ENCODE measurements at places on chromosomes 1 and 21.

GRCh38 chr1:163471779-163472650 is 150.3 kb downstream of the NUF2 start:
- DNase-seq, result no peak

DNA sequence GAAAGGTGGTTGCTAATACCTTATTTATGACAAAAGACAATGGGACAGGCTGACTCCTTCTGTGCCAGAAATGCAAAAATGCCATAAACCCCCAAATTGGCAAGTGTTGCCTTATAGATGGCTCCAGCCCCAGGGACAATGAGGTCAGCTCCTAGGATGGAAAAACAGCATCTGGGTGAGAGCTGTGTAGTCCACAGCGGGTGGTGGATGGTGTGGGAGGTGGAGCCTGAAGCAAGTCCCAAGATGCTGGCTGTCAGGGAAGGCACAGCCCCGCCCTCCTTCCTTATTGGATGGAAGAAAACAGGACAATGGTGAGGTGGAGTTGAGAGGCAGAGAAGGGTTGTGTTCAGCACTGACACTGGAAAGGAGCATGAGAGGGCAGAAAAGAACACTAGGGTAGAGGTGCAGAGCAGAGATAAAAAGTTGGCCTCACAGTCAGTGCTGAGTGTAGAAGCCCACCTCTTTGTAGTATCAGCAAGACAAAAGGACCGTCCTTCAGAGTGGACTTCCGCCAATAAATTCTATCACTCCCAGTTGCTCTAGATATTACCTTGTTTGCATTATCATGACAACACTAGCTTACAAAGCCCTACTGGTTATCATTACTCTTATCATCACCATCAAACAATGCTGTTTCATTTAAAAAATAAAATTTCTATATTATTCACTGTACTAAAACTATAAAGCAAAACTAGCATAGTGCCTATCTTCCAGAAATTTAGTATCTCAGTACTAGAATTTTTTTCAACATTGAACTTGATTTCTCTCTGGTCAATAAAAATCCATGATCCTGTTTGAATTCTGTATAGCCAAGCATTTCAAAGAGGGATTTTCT is 3.7 kb upstream of the SDE2 start:
- DNase-seq, result peak; percentile 97

- DNase-seq, result no peak
These were observed 22.7 kb upstream of the FHAD1 start for GRCh38 chr1:15224259-15224869.

DNA sequence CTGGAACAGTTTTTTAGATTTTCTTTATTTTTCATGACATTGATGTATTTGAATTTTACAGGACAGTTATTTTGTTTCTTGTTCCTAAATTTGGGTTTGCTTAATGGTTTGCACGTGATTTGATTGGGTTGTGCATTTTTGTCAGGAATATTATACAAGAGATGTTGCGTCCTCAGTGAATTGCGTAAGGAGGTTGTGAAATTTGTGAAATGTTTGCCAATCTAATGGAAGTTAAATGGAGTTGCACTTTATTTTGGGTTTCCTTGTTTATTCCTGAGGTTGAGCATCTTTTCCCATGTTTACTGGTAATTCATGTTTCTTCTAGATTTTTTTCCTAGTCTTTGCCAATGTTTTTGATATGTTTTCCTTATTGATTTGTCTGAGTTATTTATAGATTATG is 19.9 kb downstream of the ZNF648 start:
- DNase-seq, result no peak

DNA sequence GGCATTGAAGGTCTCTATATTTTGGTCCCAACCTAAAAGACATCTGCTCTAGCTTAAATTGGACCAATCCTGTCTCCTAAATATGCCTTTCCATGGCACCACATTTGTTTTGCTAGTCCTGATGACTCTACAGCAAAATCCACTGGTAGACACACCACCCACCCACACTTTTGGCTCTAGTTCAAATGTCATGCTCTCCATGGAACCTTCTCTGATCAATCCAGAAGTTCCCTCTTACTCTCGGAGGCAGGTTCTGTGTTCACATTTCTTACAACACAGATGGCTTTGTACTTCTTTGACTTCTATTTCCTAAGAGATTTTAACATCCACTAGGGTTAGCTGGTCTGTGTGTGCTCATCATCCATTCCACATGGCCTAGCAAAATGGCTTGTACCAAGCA is 151.3 kb downstream of the APP start:
- DNase-seq, result no peak

DNA sequence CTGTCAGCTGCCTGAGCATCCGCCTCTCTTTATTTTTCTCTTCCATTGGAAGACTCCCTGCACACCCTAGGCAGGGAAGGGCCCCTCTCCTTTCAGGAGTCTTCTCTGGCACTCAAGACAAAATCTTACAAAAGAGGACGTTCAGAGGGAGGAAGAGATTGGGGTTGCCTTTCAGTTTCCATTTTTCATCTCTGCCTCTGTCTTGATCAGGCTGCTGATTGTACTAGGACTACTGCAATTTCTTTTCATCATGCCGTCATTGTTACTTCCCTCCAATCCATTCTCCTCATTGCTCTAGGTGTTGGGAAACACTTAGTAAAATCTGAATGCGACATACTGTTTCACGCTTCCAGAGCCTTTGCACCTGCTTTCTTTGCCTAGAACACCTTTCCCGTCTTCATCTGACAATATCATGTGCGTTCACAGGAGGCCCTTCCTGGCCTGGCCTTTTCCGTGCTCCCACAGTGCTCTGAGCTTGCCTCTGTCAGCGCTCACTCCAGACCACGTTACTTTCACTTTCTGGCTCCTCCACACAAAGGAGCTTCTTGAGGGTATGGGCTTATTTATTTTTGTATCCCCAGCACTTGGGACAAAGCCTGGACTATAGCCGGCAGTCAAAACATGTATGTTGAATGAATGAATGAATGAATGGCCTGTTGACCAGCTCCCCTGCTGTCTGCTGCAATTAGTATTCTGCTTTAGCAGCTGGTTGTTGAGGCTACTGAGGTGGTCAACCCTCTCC is 10.9 kb downstream of the LRRC71 start:
- DNase-seq, result no peak

GRCh38 chr1:116558140-116558549 is 12.7 kb downstream of the CD58 start:
- DNase-seq, result no peak

Data from mesendoderm (in vitro differentiated cells).